Activated effector memory CD4-positive, alpha-beta T cell treated with Interleukin-2 at 50 U/mL for 16 hours (primary cell): ENCODE measurements at places on chromosomes 11 and 22.

DNA sequence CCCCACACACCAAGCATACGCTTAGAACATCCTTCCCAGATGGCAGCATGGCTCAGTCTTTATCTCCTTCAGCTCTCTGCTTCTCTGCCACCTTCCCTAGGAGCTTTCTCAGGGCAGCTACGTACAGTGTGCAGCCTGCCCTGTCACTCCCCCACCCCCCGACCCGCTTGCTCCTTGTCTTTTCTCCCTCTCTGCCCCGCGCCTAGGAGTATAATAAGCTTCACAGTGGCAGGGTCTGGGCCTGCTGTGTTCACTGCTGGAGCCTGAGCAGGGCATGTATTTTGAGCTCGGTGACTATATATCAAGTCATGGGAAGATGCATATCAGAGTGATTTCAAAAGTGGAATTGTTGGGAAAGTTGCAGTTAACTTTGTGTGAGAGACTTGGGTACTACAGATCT, 55.8 kb upstream of the ADSL start:
- DNase-seq, result no peak

GRCh38 chr22:43388420-43388851, 23.4 kb upstream of the MPPED1 start:
- peak; percentile 49 for DNase-seq

DNA sequence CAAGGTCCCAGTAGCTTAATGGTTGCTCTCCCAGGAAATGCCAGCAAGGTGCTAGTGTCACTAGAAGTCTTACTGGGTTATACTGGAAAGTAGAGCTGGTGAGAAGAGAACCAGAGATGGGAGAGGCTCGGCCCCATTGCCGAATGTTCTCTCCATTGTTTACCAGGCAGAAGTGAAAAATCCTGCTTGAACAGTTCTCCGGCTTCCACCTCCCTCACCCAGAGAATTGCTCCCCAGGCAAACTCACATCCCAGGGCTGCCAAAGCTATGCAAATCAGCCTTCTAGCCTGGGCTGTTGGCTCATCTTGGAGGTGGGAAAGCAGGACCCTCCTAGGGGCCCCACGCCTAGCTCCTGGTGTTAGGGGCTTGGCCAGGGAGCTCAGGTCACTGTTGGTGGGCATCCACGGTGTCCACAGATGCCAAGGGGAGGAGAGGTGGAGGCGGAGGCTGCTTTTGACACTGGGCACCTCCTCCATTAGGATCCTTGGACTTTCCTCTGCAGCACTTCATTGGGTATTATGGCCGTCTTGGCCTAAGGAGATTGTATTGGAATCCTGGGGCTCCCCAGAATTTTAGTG, 20.1 kb downstream of the POU2F3 start:
- no peak for DNase-seq

DNA sequence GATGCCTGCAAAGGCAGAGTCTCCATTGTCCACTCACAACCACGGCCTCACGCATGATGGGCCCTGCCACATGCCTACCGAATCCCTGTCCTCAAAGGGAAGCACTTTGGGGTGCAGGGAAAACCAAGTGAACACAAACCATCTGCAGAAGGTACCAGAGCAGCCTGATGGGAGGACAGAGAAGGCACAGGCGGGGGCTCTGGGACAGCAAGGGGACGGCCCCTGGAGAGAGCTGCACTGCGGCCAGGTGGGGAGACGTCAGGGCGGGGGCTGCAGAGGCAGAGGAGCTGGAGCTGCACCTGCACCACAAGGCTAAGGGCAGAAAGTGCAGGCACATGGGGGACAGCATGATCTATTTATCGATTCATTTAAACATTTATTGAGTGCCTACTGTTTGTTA, 1056.0 kb downstream of the TBC1D22A start:
- DNase-seq, result no peak

GRCh38 chr11:132126973-132127899, 756.8 kb downstream of the NTM start:
- no peak for DNase-seq

DNA sequence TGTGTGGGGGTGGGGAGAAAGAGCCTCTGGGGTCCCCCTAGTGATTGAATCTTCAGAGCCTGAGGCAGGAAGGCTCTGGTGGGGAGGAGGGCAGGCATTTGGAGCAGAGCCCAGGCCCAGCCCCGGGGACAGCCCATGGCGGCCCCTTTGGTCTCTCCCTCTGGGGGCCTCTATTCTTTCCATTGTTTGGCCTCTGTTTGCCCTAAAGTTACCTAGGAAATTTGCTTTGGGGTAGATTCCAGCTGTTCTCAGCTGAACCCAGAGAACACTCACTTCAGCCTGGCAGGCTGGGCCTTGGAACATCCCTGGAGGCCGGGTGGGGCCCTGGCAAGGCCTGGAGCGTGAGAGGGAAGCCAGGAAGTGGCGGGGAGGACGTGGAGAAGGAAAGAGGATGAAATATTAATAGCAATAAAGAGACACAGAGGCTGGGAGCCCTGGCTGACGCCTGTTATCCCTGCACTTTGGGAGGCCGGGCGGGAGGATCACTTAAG, 22.9 kb upstream of the A4GALT start:
- DNase-seq, result no peak

GRCh38 chr11:95389427-95389826, 158.4 kb upstream of the SESN3 start:
- DNase-seq, result no peak
